ENCODE measurements at places on chromosomes 12 and 14.

DNA sequence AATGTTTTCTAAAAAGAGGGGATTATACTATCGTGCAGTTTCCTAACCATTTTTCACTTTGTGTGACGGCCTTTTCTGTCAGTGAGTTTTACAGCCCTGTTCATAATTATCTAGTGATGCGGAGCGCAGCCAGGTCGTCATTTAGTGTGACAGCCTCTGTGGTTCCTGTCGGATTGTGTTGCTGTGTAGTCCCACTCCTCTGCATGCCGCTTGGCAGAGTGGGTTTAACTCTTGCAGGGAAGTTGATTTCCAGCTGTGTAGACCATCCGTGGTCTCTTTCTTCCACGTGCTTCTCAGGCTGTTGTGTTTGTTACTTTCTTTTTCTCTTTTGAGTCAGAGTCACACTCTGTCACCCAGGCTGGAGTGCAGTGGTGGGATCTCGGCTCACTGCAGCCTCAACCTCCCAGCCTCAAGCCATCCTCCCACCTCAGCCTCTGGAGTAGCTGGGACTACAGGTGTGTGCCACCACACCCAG is 8.6 kb downstream of the RAN start:
- no peak for DNase-seq

DNA sequence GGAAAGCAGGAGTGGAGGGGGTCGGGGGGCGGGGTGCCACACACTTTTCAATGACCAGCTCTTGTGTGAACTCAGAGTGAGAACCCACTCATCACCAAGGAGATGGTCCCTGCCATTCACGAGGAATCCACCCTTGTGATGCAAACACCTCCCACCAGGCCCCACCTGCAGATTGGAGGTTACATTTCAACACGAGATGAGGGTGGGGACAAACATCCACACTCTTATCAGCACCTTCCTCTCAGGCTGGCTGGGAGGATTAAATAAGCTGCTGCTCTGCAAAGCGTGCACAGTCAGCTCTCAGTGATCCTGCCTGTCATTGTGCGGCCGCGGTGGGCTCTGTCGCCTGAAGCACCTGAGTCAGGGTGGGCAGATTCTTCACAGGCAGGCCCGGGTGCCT is 39.7 kb downstream of the AACS start:
- DNase-seq: no peak

DNA sequence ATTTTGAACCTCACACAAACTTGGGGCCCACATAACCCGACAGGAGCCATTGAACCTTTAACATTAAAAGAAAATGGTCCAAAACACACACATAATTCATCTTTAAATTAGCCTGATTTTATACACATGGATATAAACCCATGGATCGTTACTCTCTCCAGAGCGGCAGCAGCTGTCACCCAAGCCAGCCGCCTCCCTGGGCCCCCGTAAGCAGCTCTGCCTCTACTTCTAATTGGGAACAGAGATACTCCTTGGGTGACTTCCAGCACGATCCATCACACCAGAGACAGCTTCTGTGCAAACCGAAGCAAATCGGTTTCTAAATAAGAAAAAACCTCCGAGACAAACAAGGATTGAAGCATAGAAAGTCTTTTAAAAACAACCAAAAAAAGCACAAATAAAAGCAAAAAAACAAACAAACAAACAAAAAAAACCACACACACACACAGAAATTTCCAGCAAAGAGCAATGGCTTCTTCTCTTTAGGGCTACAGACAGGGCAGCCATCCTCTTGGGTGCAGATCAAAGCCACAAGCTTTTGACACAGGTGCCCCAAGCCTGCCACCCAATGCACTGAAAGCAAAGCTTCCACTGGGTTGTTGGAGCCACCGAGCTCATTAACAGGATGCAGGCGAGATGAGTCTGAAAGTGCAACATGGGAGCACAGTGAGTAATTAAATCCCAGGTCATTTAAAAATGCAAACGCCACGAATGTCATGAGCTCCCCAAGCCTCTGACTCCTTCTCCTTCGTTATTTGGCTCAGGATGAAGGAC is 156.9 kb downstream of the DPF3 start:
- DNase-seq: peak; percentile 67

GRCh38 chr12:84793558-84794367 is 118.8 kb downstream of the SLC6A15 start:
- DNase-seq: no peak

DNA sequence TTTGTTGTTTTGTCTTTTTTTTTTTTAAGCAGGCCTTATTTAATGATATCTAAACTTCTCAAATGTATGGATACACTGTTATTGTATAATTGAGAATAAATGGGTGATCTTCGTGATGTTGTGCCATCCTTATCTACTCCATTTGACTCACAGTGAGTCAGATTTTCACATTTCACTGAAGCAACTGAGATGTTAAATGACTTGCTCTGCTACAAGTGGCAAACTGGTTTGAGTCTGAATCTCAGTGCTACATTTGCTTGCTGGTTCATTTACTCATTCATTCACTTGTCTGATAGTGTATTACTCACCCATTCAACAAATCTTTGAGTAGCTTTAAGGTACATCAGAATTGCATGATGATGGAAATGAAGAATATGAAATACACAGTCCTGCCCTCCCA is 2.6 kb downstream of the KIAA0586 start:
- DNase-seq: no peak

DNA sequence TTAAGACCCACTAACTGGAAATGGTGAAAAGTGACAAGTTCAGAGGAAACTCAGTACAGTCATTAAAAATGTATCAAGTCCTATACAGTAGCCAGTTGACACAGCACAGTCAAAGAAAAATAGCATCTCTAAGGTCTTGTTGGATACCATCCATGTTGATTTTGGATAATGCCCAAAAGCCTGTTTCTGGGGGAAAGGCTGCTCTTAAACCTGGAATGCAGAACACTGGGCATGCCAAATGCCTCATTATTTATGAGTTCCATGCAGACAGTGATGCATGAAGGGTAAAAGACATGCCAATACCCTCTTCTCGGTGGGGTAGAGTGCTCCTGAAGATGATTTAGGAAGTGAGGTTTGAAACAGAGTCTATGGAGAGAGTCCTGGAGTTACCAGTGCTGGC is 29.6 kb downstream of the KCNK13 start:
- peak; percentile 9 for DNase-seq

- peak; percentile 59 for DNase-seq
Measured at GRCh38 chr14:103657471-103657870, 28.5 kb downstream of the KLC1 start.

DNA sequence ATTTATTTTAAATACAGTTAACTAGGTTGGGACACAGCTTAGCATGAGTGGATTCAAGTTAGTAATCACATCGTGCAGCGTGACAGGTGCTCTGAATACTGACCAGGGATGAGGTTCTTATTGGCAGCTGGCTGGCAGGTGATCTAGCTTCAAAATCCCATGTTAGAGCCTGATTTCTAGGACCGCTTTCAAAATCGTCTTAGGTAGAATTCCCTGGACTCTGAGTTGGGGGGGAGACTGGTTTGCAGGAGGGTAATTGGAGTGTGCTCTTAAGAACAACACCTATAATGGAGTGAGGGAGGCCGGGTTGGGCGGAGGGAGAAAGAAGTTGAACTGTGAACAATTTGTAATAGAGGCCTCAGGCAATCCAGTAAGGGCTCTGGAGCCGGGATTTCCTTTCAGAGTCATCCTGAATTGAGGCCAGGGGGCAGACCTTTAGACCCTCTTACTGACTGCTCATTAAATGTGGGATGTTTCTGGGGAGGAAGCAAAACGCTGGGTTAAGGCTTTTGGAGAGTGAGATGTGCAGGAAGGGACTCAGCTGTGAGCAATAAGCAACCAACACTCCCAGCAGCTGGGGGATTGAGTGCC is 874 bp upstream of the YARS2 start:
- DNase-seq: no peak

- no peak for DNase-seq
Measured at GRCh38 chr14:46306267-46306666, 345.3 kb downstream of the RPL10L start.

GRCh38 chr14:48035836-48036235 is 360.4 kb upstream of the MDGA2 start:
- no peak for DNase-seq

GRCh38 chr14:69664865-69665526 is 53.6 kb downstream of the SUSD6 start:
- no peak for DNase-seq
